ENCODE measurements at places on chromosomes 3 and 15. TPM values are rescaled to one million over a fixed set of nuclear protein-coding genes. Genes with fewer than 3 reads are reported as not detected.

AP3S2 gene
- total RNA-seq = 41.8 TPM

FAM240A gene
- total RNA-seq = not detected

MASP1 gene
- 6.3 TPM for total RNA-seq

SLC28A2 gene
- total RNA-seq = not detected

LRRN1 gene
- total RNA-seq = 10.4 TPM
